ENCODE measurements at places on chromosomes 5 and 9. TPM values are rescaled to one million over a fixed set of nuclear protein-coding genes. Genes with fewer than 3 reads are reported as not detected.

Gene MTMR12
- 39.8 TPM for total RNA-seq

Gene IL5
- total RNA-seq: not detected

GRCh38 chr5:59061377-59061776 lies 478.5 kb downstream of the RAB3C start:
- no peak for DNase-seq

DNA sequence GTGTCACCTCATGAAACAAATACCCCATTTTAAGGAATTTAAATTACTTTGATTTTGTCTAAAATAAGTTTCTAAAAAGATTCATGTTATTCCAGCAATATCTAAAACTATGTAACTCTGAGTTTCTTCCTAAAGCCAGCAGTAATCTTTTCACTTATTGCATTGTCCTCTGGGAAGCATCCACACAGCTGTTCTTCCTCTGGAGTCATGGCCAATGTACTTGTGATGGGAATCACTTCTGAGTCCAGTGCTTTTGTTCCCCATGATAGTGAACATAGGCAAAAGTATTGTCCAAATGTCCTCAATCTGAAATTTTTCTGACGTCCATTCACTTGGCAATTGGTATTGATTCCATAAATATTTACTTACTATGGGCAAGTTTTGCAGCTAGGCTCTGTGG lies 125.0 kb downstream of the STARD4 start:
- DNase-seq: no peak

All from natural killer cell (primary cell).